Pancreas (tissue), 10 donors: ENCODE measurements at places on chromosomes 5 and 9.
A peak's percentile ranks its signal among the peaks of the same experiment; 100 is the strongest.

DNA sequence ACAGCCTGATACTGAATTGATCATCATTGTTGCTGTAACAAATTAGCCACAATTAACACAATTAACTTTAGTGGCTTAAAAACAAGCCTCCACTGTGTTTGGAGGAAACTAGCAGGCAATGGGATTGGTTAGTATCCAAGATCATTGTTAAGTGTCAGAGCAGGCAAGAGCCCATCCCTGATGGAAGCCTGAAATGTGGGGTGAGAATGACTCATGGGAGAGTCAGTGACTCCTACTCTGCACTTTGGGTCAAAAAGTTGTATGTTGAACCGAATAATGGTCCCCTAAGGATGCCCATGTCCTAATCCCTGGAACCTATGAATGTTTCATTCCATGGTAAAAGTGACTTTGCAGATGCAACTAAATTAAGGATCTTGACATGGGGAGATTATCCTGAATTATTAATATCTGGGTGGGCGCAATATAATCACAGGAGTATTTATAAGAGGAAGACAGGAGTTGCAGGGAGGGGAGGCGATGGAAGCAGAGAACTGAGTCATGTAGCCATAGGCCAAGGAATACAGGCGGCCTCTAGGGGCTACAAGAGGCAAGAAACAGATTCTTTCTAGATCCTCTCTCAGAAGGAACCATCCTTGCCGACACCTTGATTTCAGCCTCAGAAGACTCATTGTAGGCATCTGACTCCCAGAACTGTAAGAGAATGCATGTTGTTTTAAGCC is 28.8 kb downstream of the ALG2 start:
- no peak for DNase-seq

- DNase-seq, result peak; percentile 71
Measured at GRCh38 chr5:172454358-172455086, at the start of gene SH3PXD2B. Gene SH3PXD2B (minus strand): TSS chr5:172454525. CDS start chr5:172454352, 173 bp downstream.

GRCh38 chr5:56291661-56292374 is 58.7 kb upstream of the ANKRD55 start:
- DNase-seq, result no peak

GRCh38 chr9:14924230-14925219 is 14.3 kb upstream of the FREM1 start:
- DNase-seq, result no peak

DNA sequence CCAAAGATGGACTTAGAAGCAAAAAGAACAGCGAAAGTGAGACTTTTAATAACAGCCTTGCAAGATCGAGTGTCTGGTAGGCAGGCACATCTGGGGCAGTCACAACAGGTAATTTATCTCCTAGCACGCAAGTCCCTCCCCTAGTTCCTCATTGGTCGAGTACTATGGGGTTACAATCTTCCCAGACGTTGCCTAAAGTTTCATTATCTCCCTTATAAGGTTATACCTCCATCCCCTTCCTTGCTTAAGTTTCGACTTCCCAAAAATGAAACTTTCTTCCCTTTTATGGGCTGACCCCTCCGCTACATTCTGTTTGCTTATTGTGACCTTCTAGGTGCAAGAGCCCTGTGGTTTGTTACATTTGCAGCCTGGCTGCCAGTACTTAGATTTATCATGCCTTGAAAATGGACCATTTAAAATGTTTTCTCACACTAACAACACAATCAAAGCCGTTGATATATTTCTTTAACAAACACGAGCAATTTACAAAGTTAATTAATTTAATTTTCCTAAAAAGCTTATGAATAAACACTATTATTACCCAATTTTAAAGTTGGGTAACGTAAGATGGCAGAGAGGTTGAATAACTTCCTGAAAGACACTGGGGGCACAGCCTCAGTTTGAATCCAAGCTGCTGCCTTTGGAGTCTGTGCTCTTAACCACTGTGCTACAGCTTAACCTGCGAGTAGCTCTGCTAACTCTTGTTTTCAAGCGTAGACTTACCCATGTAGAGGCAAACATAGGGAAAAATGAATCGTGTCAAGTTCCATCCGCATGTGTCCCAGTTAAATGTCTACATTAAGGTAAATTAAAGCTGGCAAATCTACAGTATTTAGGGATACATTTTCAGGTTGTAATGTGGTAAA is 91.7 kb downstream of the EDIL3 start:
- DNase-seq, result no peak

DNA sequence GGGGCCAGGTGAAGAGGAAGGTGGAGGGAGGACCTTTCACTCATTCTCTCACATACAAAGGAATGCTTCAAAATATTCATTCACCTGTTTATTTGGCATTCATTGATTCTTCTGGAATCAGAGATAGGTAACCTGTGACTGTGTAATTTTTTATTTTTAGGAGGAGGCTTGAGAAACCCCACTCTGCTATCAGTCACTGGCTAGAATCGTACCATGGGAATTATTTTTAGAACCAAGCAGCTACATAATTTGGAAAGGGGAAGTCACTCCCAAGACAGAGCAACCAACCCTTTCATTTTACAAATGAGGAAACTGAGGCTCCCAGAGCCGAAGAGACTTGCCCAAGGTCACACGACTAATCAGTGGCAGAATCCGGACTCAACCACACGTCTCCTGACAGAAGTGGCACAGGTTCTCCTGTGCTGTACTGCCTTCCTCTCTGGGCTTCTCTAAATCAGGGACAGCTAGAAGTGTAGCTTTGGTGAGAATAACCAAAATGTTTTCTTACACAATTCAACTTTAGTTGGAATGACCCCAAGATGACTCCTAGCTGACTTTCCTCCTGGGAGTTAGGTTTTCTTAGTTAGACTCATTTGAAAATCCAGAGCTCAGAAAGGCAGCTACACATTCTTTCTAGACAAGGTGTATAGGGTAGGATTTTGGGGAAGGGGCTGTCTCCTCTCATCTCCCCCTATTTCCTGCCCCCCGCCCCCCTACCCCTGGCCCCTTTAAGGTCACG is 264.3 kb upstream of the PANK3 start:
- DNase-seq, result no peak

GRCh38 chr5:137036640-137037039 is 462.5 kb downstream of the SPOCK1 start:
- DNase-seq, result no peak

- no peak for DNase-seq
Measured at GRCh38 chr9:130531670-130532069, 47.7 kb upstream of the FUBP3 start.

GRCh38 chr5:103031607-103032006 is 88.3 kb downstream of the GIN1 start:
- no peak for DNase-seq

- no peak for DNase-seq
Measured at GRCh38 chr5:96219580-96220281, 213.3 kb downstream of the PCSK1 start.

- no peak for DNase-seq
Measured at GRCh38 chr5:159913048-159913447, 3.2 kb upstream of the ADRA1B start.

DNA sequence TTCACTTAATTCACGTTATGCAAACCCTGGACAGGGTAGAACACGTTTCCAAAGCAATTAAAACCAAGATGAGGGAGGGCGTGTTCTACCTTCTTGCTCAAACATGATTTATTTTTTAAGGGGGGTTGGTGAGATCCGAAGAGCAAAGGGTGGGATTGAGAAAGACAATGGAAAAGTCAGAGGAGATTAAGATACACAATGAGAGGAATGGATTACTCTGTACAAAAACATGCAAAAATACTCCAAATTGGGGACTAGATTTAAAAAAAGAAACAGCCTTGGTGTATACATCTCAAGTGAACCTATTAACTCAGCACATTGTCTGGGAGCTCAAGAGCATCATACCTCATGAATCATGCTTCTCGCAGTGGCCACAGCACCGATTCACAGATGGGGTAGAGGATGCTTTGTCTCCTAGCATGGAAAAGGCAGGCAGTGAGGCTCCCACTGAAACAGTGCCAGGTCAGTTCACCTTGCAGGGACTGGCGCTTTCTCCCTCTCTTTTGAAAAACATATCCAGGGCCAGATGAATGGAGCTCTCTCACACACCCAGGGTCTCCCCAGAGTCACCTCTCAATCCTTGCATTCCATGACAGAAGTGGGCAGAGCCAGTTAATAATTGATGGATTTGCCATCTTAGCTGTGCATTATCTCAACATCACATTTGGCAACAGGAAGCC is 459.7 kb downstream of the BNC2 start:
- DNase-seq, result no peak
